NCI-H1092 (cell line): ENCODE measurements at places on chromosomes 5 and 9.

- no peak for DNase-seq
Observed at GRCh38 chr9:75669721-75670120, 220.8 kb upstream of the PCSK5 start.

DNA sequence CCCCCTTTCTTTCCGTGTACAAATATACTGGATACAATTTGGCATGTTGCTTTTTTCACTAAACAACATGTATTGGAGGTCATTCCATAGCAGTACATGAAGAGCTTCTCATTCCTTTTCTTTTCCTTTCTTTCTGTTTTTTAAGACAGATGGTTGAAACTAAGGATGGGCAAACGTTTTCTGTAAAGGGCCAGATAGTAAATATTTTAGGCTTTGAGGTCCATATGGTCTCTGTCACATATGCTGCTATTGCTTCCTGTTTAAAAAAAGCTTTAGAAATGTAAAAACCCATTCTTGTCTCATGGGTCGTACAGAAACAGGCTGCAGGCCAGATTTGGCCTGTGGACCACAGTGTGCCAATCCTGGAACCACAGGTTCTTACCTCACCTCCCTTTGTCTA, 160.1 kb downstream of the ACER2 start:
- no peak for DNase-seq

- DNase-seq, result no peak
Observed at GRCh38 chr9:138059196-138059595, 181.6 kb downstream of the CACNA1B start.

- DNase-seq, result no peak
Observed at GRCh38 chr5:129977810-129978209, 73.5 kb downstream of the CHSY3 start.

- DNase-seq, result no peak
Observed at GRCh38 chr9:5481322-5482040, 28.9 kb upstream of the PDCD1LG2 start.

- DNase-seq, result no peak
Observed at GRCh38 chr5:14353726-14354474, 210.8 kb downstream of the TRIO start.
